ENCODE measurements at places on chromosomes 2 and 18. TPM values are rescaled to one million over a fixed set of nuclear protein-coding genes. Genes with fewer than 3 reads are reported as not detected.

DNA sequence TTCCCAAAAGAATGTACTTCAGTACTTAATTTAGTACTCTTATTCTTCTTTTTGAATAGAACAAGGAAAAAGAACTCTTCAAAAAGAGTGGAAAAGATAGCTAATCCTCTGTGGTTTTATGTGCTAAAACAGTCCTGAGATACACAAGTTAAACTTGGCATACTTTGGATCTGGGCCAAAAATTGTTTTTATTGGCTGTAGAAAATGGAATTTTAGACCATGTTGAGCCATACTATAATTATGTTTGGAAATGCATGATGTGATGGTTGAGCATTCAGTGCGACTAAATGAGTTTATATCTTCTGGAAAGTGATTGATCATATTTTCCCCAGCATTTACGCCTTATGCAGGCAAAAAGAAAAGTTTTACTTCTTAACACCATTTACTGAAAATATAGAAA, 18.0 kb upstream of the PDE1A start:
- no peak for DNase-seq

GRCh38 chr2:48330430-48330829, 199.5 kb upstream of the STON1 start:
- DNase-seq: no peak

DNA sequence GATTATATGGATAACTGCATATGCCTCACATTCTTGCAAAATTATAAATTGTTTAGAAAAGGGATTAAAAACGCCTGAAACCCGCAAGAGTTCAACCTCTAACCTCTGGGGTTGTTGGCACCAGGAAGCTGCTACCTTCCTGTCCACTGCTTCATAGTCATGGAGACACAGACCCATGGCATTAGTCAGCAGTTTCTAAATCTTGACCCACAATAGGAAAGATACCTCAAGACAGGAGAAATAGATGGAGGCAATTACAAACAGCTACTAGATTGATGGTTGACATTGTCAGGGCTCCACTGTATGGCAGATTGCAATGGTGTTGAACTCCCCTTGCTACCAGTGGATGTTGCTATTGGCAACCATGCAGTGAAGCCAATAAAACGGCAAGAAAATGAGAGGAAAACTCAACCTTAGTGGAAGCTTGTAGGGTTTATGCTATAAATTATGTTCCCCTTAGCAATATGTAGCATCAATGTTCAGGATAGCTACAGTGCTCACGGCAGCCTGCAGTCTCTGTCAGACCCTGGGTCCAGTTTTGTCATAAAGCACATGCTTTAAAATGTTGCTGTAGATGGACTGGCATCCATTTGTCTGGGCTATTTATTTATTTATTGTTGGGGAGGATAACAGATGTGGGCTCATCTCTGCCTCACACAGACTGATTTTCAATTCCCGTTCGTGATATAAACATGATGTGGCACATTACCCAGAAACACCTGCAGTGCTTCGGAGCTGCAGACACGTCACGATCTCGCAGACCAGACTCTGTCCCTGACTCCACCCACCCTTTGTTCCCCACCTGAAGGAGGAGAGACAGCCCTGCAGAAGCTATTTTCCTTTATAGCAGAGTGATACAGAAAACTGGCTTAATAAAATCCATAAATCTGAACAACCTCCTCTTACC, 233.4 kb downstream of the AGPS start:
- DNase-seq: no peak

- peak; percentile 31 for DNase-seq
These were observed 5.9 kb upstream of the ATP5MC3 start for GRCh38 chr2:175187378-175187777.

DNA sequence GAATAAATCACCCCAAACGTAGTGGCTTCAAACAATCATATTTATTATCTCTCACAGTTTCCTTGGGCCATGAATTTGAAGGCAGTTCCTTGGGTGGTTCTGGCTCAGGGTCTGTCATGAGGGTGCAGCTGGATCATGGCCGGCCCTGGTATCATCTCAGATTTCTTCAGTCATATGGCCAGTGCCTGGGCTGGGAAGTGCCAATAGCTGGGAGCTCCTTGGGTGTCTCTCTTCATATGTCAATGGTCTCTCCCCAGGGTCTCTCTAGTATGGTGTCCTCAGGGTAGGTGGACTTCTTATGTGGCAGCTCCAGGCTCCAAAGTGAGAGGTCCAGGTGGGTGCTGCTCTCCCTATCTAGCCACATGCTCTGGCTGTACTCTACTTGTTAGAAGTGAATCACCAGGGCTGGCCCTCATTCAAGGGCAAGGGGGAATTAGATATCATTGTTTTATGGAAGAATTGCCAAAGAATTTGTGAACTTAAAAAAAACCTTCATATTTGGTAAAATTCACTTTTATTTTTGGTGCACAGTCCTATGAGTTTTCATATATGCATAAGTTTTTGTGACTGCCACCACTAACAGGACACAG, 15.4 kb downstream of the FHOD3 start:
- DNase-seq: no peak

DNA sequence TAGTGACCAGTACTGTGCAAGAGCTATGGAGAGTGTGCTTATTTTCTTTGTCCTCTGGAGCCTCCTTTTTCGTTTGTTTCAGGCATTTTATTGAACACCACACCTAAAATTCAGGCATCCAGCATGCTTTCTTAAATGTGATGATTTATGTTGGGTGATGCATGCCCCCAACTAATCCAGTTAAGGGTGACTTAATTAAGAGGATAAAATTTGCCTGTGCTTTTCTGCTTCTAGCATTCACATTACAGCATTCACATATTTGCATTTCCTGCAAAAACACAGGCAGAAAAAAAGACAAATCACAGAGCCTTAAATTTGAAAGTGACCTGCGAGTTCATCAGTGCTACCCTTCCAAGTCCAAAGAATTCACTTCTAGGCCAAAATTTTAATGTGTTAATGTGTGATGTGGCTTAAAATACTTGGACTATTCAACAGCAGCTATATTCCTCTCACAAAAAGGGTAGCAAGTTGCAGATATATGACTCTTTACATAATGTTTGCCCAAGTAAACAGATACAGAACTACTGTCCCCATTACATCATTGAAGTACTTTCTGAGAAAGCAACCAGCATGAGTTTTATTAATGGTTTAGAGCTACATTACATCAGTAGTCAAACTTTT, 286.5 kb downstream of the THSD7B start:
- DNase-seq: no peak

- no peak for DNase-seq
These were observed 51.5 kb downstream of the TMEM18 start for GRCh38 chr2:625415-626333.

DNA sequence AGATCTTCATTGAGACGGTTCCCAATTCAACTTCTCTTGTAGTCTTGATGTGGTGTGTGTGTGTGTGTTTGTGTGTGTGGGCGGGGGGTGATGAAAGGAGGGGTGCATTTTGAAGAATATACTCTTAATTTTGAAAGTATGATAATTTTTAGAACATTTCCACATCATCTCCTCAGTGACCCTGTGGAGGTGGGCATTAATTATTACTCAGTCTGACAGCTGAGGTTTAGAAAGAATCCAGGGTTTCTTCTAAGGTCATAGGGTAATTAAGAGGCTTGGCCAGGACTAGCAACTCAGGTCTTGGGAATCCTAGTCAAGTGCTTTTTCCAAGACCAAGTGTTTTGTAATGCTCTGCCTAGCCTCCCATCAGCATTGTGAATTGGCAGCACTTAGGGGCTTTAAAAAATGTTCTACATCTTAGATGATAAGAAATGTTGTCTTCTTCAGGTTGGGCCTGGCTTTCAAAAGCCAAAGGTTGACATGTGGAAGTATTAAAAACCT, 100.5 kb downstream of the SPTBN1 start:
- peak; percentile 58 for DNase-seq

- DNase-seq: no peak
These were observed 19.2 kb downstream of the CTDP1 start for GRCh38 chr18:79698668-79699335.

GRCh38 chr2:206935991-206936842, 3.1 kb upstream of the CPO start:
- DNase-seq: no peak

- DNase-seq: no peak
These were observed 67.5 kb downstream of the SPATS2L start for GRCh38 chr2:200373973-200374416.

- DNase-seq: no peak
These were observed 8.2 kb upstream of the POTEE start for GRCh38 chr2:131201098-131201497.

GRCh38 chr2:18244845-18245244, 315.6 kb downstream of the RDH14 start:
- no peak for DNase-seq

DNA sequence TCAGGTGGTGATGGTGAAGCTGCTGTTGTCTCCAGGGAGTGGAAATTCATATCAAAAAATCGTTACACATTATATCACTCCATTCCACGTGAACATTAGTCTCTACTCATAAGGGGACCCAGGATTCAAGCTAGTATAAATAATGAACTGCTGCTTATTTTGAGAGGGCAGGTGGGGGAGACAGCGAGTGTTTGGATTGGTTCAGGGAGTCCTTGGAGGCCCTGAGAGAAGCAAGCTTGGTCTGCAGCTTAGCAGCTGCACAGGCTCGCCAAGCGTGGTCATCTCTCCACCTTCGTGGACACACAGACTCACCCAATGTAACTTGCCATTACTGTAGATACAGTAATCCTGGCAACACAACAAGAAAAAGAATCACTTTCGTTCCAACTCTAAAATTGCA, 177.6 kb downstream of the ZNF521 start:
- DNase-seq: no peak

GRCh38 chr2:76341439-76341838, 630.7 kb upstream of the GCFC2 start:
- DNase-seq: no peak

- peak; percentile 27 for DNase-seq
These were observed 272.5 kb downstream of the TDRD15 start for GRCh38 chr2:21396252-21396651.

DNA sequence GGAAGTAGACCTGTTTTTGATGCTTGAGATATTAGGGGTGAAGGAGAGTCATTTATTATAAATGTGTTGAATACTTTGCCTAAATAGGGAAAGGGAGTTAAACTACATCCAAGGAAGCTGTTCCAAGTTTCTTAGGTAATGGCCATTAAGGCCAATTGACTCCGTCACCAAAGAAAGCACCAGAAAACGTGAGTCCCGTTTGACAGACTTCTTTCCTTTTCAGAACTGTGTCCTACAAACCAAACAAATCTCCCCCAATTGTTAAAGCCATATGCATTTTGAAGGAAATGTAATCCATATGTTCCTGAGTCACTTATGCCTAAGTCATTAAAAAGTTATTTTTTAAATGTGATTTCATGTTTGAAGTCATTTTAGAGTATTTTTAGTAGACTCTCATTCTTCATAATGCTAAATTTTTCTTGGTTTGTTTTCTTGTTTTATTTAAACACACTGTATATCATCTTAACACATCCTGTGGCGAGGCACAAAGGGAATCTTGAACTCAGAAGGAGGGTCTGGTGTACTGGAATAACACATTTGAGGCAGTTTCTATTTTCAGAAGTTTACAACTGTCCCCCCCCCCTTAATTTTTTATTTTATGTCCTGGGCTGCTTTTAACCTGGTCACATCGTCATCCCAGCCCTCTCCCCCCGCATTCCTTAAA, 133.7 kb downstream of the RHBDD1 start:
- DNase-seq: no peak

- no peak for DNase-seq
These were observed 120.2 kb upstream of the TMEFF2 start for GRCh38 chr2:192314800-192315481.

DNA sequence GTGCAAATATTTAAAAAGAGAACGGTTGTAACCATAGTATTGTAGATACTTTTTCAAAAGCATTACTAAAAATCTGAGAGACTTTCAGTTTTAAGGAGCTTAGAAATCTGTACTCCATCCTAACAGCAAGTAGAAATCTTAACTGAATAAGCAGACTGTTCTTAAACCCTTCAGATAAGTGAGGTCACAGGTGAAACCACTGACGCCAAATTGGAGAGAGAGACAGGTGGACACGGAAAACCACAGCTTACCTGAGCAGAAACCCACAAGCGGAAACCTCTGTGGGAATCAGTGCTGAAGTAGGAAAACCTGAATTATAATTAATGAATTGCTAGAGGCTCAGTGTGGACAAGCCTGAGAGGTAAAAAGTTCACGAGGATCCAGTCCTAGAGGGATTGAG, 959.4 kb upstream of the CELF4 start:
- no peak for DNase-seq

- no peak for DNase-seq
These were observed 25.3 kb downstream of the PSME4 start for GRCh38 chr2:53945538-53945937.

DNA sequence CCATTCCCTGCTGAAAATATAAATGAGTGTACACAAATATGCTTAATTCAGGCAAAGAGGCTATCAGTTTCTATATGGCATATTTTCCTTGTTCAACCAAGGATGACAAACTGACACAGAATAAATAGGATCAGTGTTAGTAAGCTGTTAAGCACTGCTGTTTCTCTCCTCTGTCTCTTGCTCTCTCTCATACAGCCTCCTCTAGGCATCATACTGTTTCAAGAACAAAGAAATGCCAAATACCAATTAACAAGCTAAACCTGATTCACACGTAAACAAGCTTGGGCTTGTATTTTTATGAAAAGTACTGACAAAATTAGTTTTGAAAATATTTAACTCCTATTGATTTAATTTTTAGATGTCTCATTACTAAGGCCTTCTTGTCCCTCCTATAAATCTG, 1027.2 kb upstream of the ACVR2A start:
- DNase-seq: peak; percentile 76

DNA sequence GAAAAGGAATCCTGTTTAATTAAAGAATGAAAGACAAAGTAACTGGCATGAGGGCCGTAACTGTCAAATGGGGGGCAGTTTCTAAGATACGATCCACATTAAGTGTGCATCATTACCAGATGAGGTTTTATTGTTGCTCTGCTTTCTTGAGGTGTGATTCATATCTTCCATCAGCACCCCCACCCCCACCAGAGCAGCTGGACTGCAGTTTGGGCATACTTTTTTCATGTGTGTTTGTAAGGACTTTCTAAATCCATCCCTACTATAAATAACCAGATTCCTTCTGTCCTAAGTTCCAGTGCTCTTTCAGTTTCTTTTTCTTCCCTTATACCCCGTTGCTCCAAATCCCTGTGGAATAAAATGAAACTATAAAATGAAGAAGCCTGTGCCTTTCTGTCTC, 142.1 kb downstream of the CDCA7 start:
- DNase-seq: peak; percentile 4

- DNase-seq: no peak
These were observed 83.3 kb upstream of the ZNF521 start for GRCh38 chr18:25435149-25435782.

The GALNT5 gene
- 10.4 TPM for polyA plus RNA-seq

The MDH1B gene
- 0.66 TPM for polyA plus RNA-seq

The ZSCAN30 gene
- 4.0 TPM for polyA plus RNA-seq

The ADAM23 gene
- 2.5 TPM for polyA plus RNA-seq

The IKZF2 gene
- polyA plus RNA-seq: 6.4 TPM

The HOXD8 gene
- polyA plus RNA-seq: not detected

The MEP1B gene
- not detected for polyA plus RNA-seq

The SLC11A1 gene
- polyA plus RNA-seq: 0.51 TPM
